ENCODE measurements at places on chromosomes 2 and 18. TPM values are rescaled to one million over a fixed set of nuclear protein-coding genes. Genes with fewer than 3 reads are reported as not detected.

GRCh38 chr2:24912523-24912922 is 7.5 kb downstream of the ADCY3 start:
- H3K27ac ChIP-seq, result no peak overlapping the region
- DNase-seq, result no peak
- no peaks in the 10 kb centered on the region for H3K36me3 ChIP-seq
- H3K27me3 ChIP-seq, result no peaks in the 10 kb centered on the region
- H3K4me3 ChIP-seq, result no peak overlapping the region
- H3K4me1 ChIP-seq, result peaks cover 5% of the 10 kb centered on the region

- no peaks in the 10 kb centered on the region for H3K4me1 ChIP-seq
- no peaks in the 10 kb centered on the region for H3K27me3 ChIP-seq
- no peak overlapping the region for H3K27ac ChIP-seq
- no peak overlapping the region for H3K4me3 ChIP-seq
Measured at GRCh38 chr2:164972216-164972615, 16.9 kb upstream of the SLC38A11 start.

Gene THOC1
- total RNA-seq, result 71.2 TPM

GRCh38 chr2:234611209-234611608 is 114.3 kb upstream of the ARL4C start:
- DNase-seq, result peak; percentile 68
- no peaks in the 10 kb centered on the region for H3K4me1 ChIP-seq
- H3K27ac ChIP-seq, result no peak overlapping the region
- H3K27me3 ChIP-seq, result no peaks in the 10 kb centered on the region
- H3K4me3 ChIP-seq, result no peak overlapping the region
- no peaks in the 10 kb centered on the region for H3K36me3 ChIP-seq

Gene GFPT1
- total RNA-seq, result 62.0 TPM

Measured in GM23338 (cell line).